ENCODE measurements at places on chromosomes 7 and 10. TPM values are rescaled to one million over a fixed set of nuclear protein-coding genes. Genes with fewer than 3 reads are reported as not detected.

GRCh38 chr10:44674536-44675386 is 236.4 kb upstream of the TMEM72 start:
- DNase-seq, result no peak

- DNase-seq, result no peak
Observed at GRCh38 chr10:109862041-109862440, 61.3 kb downstream of the XPNPEP1 start.

DNA sequence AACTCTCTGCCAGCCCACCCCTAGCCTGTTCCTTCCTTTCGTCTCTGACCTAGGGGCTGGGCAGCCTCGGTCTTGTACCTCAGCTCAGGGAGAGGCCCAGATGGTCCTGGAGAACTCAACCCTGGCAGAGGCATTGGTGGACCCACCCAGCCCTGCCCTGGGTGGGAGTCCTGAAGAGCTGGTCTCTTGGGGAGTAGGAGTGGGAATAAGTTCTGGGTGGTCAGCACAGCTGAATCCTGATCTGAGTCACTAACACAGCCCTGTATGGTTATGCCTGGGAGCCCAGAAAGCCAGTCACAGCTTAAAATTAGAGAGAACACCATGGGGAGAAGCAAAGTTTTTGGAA is 84.0 kb downstream of the SORBS1 start:
- no peak for DNase-seq

The ZNF488 gene
- 5.6 TPM for total RNA-seq

DNA sequence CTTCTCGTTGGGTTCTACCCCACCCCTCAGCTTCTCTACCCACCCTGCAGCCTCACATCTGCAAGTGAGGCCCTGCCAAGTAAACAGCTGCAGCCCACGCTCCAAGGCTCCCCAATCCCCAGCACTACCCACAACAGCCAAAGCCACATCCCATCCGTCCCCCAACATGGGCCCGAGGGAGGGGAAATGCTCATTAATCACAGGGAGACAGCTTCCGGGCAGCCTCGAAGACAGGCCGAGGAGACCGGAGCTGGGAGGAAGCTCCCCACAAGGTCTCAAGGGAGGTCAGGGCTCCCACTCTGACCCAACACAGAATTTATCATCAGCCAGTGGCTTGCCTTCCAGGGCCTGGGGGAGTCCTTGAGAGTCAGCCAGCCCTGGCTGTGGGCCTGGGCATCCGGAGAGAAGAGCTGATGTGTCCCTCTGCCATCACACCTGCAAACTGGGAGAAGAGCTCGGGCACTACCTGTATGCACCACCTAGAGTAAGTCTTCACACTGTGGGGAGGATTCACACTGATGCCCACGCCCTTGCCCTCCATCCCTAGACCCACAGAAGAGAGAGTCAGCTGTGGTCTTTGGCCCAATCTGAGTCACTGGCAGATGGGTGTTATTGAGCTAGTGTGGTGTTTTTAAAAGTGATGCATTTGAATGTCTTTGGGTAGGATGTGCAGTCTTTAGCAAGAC is 115.5 kb upstream of the ZMIZ1 start:
- DNase-seq, result no peak

The HYAL4 gene
- 0.68 TPM for total RNA-seq

The KCNH2 gene
- total RNA-seq, result 0.66 TPM

DNA sequence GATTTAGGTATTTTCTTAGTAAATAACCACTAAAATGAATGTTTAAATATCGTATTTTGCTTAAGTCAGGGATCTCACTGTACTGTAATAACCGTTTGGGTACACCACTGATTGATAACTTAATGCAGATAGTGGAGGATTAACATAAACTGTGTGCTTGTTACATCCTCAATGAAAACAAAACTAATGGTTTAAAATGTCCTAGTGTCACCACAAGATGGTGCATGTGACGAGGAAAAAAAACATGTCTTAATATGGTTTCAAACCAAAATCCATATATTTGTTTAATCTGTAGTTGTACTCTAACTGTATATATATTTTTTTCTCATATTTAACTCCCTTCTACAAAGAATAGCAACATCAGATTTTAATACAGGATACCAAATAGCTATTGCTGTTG is 19.2 kb downstream of the ARMC10 start:
- no peak for DNase-seq

- no peak for DNase-seq
Observed at GRCh38 chr7:146291900-146292299, 175.3 kb downstream of the CNTNAP2 start.

GRCh38 chr10:130686689-130687300 is 550.6 kb downstream of the GLRX3 start:
- peak; percentile 12 for DNase-seq

DNA sequence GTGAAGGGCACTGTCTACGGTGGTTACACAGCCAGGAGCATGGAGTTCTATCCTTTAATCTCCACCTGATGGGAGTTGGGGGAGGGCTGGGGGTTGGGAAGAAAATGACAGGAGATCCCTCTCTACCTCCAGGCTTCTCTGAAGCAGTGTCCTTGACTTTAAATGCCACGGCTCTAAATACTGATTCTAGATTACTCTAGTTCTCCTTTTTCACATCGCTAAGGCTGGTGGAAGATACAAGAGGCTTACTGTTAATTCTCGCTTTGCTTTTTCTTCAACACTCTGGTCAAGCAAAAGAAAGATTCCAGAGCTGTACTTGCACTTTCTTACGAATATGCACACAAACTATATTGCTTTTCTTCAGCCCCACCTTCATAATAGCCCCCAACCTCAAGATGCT is 30.5 kb downstream of the ARL3 start:
- no peak for DNase-seq

The ZCCHC24 gene
- 2.5 TPM for total RNA-seq

DNA sequence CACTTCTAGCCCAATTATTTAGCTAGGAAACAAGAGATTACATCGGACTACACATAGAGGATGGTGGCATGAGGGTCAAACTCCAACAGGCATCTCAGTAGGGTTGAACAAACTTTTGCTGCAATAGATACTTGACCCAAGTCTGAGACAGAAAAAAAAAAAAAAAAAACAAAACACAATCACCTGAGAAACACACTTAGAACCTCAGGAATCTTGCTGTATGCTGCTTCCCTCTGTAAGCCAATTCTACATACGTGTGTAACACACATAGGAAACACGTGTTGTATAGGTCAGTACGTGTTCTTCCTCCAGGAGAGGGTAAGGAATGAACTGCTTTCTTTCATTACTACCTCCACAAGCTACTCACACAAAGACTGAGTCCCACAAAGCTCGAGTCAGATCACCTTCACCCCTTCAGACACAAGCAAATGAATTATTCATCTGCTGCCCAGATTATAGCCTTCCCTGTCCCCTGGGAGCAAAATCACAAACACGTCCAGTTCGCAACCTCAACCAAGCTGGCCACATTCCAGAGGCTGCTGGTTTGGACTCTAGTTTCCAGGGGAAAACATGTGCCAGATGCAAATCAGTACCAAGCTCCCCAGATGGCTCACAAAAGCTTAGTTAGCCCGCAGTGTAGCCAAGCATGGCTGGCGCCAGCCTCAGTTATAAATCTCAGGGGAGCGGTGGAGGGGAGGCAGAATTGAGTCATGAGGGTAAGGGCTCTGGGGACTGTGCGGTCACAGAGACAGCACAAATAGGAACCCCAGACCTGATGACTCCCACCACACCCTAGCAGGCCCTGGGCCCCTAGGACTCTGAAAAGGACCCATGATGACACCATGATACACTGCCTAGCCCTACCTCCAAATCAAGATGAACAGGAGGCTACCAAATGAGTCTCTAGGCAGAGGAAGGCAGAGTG is 15.1 kb downstream of the PSAP start:
- DNase-seq, result no peak

GRCh38 chr7:126394406-126394805 is 858.3 kb downstream of the GRM8 start:
- no peak for DNase-seq

GRCh38 chr7:33326485-33326848 is 197.1 kb downstream of the BBS9 start:
- no peak for DNase-seq

The STYXL1 gene
- 49.7 TPM for total RNA-seq

GRCh38 chr7:24757353-24758275 is at the start of gene GSDME:
Gene GSDME (minus strand): TSS chr7:24757464. CDS start chr7:24749774, 7,690 bp downstream.
- peak; percentile 89 for DNase-seq

DNA sequence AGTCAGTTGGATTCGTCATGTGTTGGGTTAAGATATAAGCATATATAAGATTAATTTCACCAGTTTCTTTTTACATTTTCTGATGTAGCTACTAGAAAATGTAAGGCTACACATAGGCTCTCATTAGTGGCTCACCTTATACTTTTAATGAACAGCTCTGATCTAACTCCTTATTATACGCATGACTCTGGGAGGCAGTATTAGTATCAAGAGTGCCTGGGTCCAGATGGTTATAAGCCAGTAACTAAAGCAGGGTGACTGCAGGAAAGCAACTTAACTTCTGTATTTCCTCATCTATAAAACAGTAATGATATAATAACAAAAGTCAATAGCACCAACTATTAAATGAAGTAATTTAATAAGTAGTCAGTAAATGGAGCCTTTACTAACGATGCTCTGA is 1.4 kb upstream of the ELMO1 start:
- no peak for DNase-seq

DNA sequence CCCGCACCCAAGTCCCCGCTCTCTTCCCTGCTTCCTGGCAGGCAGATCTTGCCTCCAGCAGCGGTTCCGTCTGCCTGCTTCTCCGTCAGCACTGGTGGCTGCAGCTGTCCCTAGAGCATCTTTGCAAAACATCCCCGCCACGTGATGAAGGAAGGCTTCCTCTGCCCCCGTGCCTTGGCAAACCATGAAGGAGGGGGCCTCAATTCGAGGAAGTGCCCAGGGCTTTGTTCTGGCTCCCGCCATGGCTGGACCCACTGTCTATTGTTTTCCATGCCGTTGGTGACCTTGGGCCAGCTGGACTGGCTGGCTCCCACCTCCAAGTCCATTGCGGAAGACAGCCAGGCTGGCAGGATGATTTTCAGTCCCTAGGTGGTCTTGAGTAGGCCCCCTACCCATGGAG is 13.2 kb upstream of the AQP1 start:
- DNase-seq, result no peak

- DNase-seq, result peak; percentile 22
Observed at GRCh38 chr10:124575107-124576035, 113.7 kb downstream of the LHPP start.

DNA sequence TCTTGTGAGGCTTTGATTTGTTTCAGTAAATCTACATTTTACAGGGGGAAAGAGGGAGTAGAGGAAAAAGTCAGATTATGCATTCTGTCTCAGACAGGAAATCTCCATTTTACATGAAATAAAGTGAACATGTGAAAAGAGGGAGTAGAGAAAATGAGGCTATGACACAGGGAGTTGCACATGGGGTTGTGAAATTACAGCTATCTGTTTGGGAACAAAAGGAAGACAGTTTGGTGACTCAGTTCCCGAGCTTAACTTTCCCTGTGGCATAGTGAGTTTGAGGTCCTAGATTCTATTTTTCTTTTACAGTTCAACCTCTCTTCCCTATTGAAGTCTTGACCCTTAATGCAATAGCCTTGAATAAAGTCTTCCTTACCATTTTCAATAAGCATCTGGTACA is 63.2 kb upstream of the AGR3 start:
- no peak for DNase-seq

DNA sequence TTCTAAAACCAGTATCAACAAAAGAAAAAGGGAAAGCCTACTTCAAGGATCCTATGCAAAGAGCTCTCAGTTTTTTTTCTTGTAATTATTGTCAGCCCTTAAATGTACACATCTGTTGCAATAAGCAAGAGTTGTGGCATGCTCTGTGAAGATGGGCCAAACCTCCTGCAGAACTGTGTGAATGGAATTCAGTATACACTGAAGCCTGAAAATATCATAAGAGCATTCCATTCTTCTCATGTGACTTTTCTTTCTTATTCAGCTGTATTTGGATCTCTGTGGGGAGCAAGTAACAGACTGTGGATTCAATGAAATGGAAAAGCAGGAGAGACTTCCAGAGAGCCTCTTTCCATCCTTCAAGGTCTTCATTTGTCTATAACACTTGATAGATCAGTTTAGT is 130.7 kb downstream of the SAMD9 start:
- DNase-seq, result no peak

The EVX1 gene
- not detected for total RNA-seq

GRCh38 chr7:95684037-95684436 is 87.7 kb upstream of the PDK4 start:
- no peak for DNase-seq

DNA sequence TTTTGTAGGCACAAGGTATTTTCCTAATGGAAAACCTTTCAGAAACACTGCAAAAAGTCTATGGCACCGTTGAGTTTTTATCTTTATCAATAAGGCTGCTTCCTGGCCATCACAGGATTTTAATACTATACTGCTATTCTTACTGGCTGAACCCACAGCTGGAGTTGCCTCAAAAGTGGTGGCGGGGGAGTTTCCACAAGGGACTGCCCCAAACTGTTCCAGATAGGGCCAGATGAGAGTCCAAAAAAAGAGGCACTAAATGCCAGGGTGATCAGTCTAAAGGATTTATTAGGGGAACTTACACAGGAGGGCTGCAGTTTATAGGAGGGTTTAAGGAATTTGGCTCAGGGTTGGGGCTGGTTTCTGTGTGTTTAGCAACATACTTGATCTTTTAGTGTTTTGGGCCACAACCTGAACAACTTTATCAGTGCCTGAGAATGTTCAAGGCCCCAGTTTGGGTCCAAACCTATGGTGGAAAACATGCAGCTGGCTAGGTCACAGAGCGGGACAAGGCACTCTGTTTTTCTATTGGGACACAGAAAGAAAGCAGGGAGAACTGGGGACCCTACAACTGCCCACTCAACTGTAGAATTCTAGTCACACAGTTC is 41.4 kb downstream of the STAM start:
- no peak for DNase-seq

GRCh38 chr7:129427526-129428045 is 6.6 kb upstream of the STRIP2 start:
- no peak for DNase-seq

The CDC14C gene
- not detected for total RNA-seq

GRCh38 chr7:49703337-49703736 is 70.1 kb upstream of the VWC2 start:
- no peak for DNase-seq

DNA sequence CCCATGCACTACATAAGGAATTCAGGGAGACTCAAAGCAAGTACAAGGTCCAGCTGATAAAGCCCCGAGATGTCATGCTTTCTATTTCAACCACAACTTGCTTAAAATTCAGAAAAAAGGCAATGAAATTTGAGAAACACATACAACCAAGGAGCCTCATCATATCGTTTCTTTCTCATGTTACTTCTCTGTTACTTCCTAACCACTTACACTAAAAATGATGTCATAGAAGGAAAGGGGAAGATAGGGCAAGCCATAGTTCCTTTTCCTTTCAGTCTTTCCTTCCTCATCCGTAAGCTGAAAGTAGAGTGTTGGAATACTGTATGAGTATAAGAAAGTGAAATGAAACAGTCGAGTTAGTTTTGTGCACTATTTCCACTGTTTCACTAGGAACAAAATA is 27.9 kb upstream of the CDK14 start:
- DNase-seq, result no peak
